Prostate gland (tissue), 2 donors: ENCODE measurements at places on chromosomes 12 and 14. TPM values are rescaled to one million over a fixed set of nuclear protein-coding genes. Genes with fewer than 3 reads are reported as not detected.

GRCh38 chr14:61588419-61588901 is 106.9 kb upstream of the HIF1A start:
- no peak for DNase-seq

The BATF gene
- 11.8 TPM for total RNA-seq

DNA sequence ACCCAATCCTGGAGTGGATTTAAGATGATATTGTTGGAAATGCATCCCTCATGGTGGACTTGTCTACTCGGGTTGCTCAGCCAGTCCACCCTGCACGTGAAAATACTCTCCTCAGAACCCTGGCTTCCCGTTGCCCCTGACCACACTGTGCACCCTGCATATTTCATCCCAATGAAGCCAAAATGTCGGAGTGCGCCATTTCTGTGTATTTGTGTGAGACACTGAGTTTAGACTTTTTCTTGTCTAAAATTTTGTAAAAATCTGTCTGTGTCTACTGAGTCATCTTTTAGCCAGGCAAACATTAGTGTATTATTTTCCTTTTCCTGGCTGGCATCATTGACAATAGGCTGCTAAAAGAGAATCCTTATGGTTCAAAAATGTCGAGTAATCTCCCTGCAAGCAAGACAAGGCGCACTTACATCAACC is 485 bp upstream of the PNMA1 start:
- no peak for DNase-seq

DNA sequence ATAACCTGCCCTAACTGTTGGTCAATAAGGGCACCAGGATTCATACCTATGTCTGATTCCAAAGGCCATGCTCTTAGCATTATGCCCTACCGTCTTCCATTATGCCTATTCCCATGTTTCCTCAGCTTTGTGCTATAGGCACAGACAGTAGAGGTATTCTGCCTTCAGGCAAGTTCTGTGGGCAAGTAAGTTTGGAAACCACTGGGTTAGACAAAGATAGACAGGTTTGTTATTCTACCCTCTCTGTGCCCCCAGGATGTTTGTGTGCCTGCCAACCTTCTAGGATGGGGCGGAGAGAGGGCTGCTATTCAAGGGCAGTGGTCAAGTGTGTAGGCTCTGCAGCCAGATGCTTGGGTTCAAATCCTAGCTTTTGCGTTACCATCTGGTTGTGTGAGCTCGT is 4.6 kb downstream of the RAPGEF3 start:
- no peak for DNase-seq

The GPRC5D gene
- total RNA-seq = not detected

The TAS2R31 gene
- 5.1 TPM for total RNA-seq

The RNASE3 gene
- total RNA-seq = not detected

The RIPK3 gene
- total RNA-seq = 7.6 TPM

The BIN2 gene
- total RNA-seq = 5.5 TPM

The AQP6 gene
- total RNA-seq = not detected

The PRIMA1 gene
- total RNA-seq = 9.8 TPM

The MUCL1 gene
- not detected for total RNA-seq

GRCh38 chr12:26010293-26010821 is 51.9 kb downstream of the RASSF8 start:
- DNase-seq = no peak

DNA sequence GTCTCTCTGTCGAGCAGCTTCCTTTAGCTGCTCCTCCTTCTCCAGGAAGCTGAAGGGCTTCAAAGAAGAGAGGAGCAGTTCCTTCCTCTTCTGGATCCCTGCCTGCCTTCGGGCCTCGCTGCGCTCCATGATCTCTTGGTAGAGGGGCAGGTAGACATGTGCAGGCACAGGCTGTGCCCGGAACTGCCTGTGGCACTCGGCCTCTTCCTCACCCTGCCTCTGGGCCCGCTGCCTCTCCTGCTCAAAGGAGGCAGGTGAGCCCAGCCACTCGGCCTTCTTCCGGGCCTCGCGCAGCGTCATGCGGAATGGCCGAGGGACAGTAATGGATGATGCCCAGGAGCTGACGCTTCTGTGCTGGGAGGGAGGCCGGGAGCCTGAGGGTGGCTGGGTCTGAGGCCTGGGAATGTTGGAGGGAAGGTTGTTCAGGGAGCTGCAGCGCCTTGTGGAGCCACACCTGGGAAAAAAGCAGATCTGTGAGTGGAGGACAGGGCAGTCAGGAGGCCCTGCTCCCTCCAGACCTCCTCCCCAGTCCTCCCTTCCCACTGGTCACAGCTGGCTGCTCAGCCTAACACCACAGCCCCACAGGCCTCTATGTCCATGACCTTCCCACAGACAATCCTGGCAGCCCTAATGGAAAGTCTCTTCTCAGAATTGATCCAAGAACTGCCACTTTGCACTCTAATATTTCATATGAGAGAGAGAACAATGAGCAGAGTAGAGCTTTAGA is 5.3 kb downstream of the FAM161B start:
- peak; percentile 5 for DNase-seq

The COL2A1 gene
- total RNA-seq = 0.14 TPM
